ENCODE measurements at places on chromosomes 5 and 9.
A peak's percentile ranks its signal among the peaks of the same experiment; 100 is the strongest.

GRCh38 chr5:178551059-178551458 is 39.1 kb downstream of the COL23A1 start:
- DNase-seq: no peak

DNA sequence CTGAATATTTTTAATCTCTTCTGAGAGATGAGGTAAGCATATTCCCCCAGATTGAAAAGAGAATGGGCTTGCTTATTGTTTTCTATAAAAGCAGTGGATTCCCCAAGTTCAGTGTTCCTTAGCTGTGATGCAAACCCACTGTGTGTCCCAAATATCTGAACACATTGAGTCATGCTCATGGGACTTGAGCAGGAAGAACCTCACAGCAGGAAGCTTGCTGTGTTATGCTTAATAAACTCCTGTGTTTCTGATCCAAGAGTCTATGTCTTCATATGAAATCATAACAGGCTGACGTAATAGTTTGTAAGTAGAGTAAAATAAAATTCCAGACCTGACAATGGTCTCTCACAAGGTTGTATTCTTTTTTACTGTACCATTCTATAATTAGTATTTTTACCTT is 24.8 kb upstream of the LOX start:
- peak; percentile 26 for DNase-seq

DNA sequence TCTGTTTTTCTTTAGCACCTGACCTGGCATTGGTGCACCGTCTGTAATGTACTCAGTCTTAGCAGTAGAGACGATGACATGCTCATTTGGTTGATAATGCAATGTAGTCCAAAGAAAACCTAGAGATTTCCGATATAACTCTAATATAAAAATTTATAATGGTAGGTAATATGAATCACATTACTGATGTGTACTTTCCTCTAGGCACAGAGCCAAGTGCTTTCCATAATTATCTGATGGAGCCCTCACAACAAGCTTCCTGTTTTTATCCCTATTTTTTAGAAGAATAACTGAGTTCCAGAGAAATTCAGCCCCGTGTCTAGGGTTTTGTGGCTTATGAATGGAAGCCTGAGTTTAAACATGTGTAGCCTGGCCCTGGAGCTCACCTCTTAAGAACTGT is 53.7 kb downstream of the KDM4C start:
- no peak for DNase-seq

DNA sequence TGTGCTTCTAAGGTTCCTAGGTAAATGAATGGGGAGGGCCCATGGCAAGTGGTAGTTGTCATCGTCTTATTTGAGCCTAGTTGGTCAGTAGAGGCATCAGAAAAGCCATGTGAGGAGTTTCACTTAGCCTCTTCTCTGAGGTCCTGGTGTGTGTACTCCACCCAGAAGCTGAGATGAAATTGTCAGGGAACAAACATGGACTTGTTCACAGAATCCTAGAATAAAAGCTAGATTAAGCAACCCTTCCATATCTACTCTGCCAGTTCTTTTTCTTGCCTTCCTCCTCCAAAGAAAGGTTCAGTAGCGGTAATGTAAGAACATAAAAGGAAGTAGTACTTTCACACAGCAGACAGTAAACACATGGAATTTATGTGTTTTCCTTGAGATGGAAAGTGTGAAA is 70.4 kb downstream of the ARHGAP26 start:
- no peak for DNase-seq

DNA sequence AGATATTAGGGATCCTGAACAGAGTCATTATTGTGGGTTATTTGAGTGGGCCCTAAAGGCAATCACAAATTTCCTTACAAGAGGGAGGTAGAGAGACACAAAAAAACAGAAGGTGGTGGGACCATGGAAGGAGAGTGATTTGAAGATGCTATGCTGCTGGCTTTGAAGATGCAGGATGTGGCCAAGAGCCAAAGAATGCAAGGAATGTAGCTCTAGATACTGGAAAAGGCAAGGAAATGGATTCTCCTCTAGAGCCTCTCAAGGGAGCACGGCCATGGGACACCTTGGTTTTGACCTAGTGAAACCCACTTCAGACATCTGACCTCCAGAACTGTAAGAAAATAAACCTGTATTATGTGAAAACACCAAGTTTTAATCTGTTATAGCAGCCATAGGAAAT is 53.8 kb downstream of the TTC39B start:
- no peak for DNase-seq

DNA sequence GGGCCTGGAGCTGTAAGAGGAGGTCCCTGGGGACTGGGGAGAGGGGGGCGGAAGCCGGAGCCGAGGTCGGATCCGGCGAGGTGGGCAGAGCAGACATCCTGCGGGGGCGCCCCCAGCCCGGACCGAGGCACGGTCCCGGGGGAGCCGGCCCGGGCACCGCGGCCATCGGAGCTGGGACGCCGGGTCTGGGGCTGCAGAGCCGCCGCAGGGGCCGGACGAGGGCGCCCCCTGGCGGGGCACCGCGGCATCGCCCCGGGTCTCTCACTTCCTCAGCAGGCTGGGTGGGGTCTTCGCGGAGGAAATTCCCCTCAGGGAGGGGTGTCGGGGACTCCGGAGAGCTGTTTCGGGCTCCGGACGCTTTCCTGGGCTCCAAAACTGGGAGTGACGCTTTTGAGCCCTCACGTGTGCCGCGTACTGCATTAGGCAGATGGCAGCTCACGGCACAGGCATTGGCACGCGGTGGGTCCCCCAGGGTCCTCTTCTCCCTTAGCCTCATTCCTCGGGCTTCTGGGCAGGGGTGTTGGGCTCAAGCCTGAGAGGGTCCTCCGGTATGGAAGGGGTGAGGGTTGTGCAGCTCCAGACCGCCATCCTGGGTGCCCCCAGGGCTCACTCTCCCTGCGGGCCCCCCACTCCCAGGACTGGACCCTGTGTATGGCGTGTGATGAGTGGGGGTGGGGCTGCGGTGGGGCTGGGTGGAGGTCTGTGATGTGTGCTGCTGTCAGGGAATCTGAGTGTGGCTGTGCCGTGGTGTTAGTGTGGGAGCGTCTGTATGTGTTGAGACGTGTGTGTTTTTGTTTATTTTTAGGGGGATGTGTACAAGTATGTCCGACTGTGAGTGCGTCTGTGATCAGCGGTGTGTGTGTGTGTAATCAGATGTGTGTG is 29.6 kb downstream of the LHX2 start:
- no peak for DNase-seq

DNA sequence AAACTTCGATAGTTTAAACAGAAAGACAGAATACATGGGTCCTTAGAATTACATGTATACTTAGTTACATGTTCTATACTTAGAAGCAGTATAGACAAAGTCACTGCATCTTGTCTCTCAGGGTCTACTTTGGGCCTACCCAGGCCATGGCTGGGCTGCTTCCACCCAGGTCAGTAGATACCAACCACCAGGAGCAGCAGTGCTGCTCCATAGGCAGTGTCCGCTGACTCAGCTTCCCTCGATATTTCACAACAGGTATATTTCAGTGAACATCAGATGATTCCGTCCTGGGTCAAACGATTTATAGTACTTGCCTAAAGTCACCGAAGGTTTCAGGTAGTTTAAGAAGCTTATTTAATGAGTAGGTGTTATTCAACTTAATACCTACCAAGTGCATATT is 18.0 kb downstream of the IARS1 start:
- no peak for DNase-seq

GRCh38 chr5:14528926-14529325 is 52.7 kb upstream of the OTULINL start:
- no peak for DNase-seq

- no peak for DNase-seq
Observed at GRCh38 chr9:12680341-12680740, 12.8 kb upstream of the TYRP1 start.

DNA sequence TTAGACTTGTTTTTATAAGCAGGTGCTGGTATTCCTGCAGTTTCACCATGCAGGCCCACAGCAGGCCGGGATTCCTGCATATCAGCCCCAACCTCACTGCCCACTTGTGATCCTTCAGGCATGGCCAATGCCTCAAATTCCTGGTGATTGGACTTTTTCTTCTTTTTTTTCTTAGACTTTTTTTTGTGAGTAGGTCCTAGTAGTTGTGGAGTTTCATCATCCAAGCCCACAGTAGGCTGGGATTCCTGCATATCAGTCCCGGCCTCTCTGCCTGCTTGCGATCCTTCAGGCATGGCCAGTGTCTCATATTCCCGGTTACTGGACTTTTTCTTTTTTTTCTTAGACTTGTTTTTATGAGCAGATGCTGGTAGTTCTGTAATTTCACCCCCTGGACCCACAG is 4.8 kb downstream of the TTF1 start:
- no peak for DNase-seq

- no peak for DNase-seq
Observed at GRCh38 chr9:124897570-124898460, 35.9 kb downstream of the ARPC5L start.

DNA sequence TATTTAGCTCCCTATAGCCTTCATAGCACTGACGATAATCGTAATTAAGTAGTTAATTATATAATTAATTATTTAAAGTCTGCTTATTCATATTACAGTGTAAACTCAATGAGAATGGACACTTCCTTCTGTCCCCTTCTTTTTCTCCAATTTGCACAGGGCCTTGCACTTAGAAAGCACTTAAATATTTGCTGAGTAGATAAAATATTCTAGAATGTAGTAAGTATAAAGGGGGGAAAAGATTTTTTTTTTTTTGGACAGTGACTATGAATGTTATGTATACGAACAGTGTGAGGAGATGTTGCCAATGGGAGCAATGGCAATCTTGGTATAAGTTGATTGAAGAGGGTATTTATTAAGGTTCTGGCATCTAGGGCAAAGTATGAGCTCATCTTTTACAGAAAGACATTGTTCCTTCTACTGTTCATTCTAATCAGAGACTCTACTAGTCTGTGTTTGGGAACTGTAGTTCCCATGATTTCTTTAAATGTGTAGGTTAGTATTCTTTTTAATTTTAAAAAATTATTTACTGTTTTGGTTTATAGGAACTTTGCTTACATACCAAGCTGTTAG is 49.4 kb downstream of the YTHDC2 start:
- DNase-seq: no peak

DNA sequence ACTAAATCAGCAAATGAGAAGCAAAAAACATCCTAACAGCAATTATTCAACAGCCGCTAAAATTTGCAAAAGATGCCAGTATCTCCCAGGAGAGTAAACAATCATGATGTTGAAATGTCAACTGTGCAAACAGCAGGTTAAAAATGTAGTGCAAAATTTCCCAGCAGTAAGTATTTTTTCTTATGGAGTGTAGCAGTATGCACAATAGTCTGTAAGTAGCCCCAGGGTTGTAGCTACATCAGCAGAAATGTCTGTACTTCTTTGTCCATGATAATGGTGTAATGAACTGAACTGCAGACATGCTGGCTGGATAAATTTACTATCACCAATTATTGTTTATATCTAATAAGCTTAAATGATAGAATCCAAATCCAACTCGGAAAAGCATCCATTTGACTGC is 31.4 kb downstream of the GRIN3A start:
- no peak for DNase-seq

- no peak for DNase-seq
Observed at GRCh38 chr5:108255468-108255867, 126.4 kb downstream of the FBXL17 start.

DNA sequence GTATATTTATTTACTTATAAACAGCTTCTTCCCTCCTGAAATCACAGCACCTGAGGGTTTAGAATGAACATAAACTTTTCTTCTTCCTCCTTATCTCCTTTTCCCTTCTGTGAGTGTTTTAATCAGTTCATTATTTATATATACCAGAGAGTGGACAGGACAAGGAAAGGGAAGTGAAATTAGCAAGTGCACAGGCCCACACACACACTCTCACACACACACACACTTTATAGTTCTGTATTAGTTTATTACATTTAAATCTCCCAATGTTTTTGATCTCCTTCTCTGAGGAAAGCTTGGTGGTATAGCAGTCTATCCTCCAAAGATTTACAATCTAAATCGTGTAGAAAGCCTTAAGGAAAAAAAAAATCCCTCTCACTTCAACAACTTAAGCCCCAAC is 353.5 kb downstream of the NDUFS4 start:
- no peak for DNase-seq

DNA sequence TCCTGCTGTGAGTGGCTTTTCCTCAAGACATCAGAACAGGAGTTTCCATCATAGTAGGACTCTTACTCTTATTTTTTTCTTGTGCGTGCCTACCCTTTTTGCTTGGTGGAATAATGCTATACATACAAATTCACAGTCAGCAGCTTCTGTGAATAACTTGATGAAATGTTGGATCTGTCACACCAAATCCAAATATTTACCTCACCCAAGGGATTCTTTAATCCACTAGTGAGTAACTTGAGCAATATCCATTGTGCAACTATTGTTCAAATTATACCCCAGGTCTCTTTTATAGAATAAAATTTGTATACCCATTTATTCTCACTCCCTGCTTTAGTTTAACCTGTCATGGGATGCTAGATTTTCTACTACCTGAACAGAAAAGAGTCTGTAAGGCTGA is 1078.3 kb upstream of the EDIL3 start:
- no peak for DNase-seq

DNA sequence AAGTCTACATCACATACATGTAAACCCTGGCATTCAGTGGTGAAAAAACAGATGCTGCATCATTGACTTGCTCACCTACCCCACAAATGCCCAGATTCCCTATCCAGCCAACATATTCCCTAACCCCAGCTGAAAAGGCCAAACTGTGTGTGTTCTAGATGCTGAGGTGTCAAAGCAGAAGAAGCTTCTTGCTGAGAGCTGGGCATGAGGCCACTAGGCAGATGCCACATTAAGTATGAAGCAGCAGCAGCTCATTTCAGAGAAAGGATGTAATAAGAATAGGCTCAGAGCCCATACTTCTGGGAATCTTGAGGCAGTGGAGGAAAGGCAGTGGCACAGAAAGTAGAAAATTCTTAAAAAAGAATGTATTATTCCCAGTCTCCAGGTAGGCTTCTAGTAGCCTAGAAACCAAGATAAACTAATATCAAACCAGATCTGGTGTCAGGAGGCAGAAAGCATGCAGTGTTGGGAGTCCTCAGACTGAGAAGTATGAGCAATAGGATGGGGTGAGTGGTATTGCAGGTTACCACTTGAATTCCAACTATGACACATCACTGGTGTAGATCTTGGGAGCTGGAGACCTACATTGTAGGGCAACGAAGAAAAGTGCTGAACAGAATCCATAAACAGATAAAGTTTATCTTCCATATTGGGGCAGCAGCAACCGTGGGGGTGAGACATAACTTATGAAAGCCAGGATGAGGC is 71.9 kb upstream of the GRHPR start:
- no peak for DNase-seq

GRCh38 chr5:73444499-73445438 is 3.8 kb downstream of the FOXD1 start:
- DNase-seq: no peak
